ENCODE measurements at places on chromosomes 16 and 17.
A peak's percentile ranks its signal among the peaks of the same experiment; 100 is the strongest.

DNA sequence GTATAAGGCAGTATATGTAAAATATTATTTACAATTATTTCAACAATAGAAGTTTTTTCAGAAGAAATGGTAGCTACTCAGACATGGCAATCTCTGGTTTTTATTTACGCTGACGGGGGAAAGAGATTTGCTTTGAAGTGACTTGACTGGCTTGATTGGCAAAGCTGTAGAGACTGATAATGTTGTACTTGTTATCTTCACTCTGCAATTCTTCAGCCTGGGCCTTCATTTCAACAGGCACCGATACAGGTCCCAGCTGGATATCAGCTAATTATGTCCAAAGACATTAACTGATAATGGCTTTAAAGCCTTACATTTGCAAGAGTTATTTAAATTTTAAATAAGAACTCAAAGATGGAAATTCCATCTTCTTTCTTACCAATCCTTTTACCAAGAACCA is 151.4 kb upstream of the HS3ST3A1 start:
- no peak for DNase-seq

DNA sequence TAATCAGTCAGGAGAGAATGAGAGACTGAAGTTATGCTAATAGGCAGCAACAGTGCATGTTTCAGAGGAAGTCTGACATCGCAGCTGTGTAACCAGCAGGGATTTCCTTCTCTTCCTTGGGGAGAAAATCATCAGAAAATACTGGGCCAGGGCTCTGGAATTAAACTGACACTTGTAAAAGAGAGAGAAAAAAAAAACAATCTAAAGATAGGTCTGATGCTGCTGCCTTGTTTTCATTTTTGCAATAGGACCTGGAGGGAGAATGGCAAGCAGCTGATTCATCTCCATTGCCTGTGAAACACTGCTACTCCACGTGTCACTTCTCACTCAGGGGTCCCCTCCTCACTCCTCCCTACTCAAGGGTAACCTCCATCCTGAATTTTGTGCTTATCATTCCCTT is 17.7 kb upstream of the CORO6 start:
- DNase-seq, result peak; percentile 52

DNA sequence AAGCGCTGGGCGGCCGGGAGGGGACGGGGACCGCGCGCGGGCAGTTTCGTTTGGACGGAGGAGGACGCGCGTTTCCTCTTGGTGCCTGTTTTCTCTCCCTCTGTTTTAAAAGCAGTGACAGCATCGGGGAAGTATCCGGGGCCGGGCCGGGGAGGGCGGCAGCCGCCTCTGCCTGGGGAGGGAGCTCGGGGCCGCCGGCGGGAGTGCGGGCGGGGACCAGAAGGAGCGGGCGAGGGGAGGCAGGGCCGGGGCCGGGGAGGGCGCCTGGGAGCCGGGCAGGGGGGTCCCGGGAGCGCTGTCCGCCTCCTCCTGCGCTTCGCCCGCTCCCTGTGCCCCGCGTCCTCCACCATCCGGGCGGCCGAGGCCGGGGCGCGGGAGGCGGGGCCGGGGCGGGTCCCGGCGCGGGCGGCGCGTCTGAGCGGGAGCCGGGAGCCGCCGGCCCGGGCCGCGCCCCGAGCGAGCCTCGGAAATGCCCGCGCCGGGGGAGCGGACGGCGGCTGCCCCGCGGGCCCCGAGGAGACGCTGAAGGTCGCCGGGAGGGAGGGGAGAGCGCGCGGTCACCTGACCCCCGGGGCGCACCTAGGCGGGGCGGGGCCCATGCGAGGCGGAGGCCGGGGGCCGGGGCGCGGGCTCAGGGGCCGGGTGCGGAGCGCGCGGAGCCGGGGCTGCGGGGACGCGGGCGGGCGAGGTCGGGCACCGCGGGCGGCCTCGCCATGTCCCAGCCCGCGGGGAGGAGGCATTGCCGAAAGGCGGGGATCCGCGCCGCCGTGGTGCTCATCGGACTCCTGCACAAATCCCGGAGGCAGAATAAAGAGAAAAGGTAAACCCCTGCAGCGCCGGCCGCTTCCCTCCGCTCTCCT is 57.3 kb downstream of the RAP1GAP2 start:
- peak; percentile 81 for DNase-seq

- peak; percentile 56 for DNase-seq
Observed at GRCh38 chr17:7982173-7982572, 20.2 kb upstream of the GUCY2D start.

- DNase-seq, result no peak
Observed at GRCh38 chr16:17193566-17194100, 277.1 kb downstream of the XYLT1 start.

DNA sequence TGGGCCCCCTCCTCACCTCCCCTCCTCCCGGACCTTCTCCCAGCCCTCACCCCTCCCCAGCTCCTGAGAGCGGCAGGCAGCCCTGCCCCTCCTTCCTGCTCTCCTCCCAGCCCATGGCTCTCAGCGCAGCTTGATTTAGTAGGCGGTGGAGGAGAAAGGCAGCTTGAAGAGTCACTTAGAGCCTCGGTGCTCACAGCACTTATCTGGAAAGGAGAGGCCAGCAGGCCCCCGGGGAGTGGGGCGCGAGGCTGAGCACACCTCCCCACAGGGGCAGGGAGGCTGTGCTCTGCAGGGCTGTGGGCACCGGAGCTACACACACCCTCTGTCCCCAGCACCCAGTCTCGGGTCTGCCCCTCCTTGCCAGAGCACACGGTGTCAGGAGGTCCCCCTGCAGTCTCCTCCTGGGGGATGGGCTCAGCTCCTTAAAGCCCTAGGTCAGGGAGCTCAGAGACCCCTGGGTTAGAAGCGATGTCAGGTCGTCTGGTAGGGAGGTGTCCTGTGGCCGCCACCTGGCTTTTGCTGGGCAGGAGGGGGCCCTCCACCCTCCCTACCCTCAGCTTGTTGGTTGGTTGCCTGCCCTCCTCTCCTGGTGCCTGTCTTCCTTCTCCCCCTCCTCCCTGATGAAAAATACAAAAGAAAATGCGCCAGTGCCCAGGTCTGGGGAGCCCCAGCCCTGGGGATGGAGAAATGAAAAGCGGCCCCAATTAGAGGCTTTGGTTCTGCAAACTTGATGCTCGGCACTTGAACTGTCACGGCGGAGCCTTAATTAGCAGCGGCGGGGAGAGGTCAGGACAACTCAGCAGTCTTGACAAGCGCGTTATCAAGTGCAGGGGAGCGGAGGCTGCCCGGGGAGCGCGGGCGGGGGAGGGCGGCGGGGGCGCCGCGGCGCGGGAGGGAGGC is 151.1 kb upstream of the GSE1 start:
- peak; percentile 73 for DNase-seq

DNA sequence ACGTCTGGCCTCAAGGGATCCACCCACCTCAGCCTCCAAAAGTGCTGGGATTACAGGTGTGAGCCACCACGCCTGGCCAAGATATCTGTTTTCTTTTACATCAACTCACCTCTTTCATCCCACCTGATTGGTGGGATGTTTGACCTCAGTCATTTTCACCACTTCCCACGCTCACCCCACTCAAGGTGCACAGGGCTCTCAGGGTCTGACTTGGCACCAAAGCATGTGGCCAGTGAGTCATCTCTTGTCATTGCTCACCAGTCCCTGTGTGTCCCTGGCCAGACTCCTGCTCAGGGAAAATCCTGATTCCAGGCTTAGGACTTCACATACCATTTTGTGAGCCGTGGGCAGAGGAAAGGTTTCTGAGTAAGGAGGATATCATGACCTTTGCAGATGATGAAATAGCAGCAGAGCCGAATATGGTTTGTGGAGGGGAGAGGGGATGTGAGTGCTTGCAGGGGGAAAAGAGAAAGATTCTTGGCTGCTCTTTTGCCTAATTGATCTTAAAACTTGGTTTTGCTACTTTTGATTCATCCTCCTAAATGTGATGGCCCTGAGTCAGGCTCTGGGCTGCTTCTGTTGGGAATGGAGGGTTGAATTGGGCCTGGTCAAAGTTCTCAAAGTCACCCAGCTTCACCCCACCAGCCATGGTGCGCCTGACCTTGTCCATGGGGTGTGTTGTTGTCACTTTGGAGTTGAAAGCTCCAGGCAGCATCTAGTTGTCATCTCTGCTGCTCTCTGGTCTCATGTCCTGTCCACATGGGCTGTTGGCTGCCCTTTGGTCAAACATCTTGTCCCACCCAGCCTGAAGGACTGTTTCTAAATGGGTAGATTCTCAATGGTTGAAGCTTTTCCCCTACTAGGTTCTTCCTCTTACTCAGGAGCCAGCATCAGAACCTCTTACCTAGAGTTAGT is 6.0 kb upstream of the KCNH6 start:
- DNase-seq, result peak; percentile 78

DNA sequence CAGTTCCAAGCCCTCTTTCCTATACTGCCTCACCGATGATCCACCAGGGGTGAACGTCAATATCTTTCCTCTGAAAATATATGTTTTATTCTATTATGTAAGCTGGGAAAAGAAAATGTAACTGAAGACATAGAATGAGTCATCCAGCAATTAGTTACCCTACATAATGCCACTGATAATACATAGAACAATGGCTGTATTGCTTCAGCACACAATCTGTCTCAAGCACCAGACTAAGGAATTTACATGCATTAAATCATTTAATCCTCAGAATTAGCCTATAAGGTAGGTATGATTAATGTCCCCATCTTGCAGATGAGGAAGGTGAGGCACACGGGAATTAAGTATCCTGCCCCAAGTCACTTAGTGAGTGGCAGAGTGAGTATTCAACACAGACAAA is 472.8 kb downstream of the TOX3 start:
- no peak for DNase-seq

GRCh38 chr16:49674351-49674851 is 181.5 kb downstream of the ZNF423 start:
- DNase-seq, result no peak

DNA sequence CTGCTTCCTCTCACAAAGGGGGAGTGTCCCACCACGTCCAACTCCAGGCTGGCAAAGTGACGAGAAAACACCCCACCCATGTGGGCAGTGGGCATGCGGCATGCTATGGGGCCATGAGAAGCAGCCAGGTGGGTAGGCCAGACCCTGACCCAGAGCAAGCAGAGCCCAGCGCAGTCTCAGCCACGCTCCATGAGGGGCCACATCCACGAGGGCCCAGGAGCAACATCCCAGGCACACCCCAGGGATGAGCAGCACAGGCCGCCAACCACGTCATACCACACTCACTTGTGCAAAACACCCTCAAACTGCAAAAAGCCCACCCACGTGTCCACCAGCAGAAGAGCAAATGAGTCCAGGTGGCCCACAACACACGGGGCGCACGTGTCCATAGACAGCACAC is 117.0 kb downstream of the ZNF778 start:
- DNase-seq, result no peak

DNA sequence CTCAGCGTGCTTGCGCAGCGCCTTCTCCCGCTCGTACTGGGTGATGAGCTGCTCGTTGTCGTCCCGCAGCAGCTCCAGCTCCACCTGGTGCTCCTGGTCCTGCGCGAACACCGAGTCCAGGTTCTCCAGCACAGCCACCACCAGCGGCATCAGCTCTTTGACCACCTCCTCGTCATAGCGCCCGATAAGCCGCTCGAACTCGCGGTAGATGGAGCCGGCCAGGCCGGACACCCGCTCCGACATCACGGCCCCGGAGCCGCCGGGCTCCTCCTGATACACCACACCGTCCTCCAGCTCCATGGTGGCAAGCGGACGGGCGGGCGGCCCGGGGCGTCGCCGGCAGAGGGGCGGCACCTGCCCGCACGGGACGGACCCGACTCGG is 320 bp downstream of the SPAG9 start:
- DNase-seq, result peak; percentile 43

- DNase-seq, result no peak
Observed at GRCh38 chr17:68210570-68211315, 37.1 kb upstream of the AMZ2 start.

DNA sequence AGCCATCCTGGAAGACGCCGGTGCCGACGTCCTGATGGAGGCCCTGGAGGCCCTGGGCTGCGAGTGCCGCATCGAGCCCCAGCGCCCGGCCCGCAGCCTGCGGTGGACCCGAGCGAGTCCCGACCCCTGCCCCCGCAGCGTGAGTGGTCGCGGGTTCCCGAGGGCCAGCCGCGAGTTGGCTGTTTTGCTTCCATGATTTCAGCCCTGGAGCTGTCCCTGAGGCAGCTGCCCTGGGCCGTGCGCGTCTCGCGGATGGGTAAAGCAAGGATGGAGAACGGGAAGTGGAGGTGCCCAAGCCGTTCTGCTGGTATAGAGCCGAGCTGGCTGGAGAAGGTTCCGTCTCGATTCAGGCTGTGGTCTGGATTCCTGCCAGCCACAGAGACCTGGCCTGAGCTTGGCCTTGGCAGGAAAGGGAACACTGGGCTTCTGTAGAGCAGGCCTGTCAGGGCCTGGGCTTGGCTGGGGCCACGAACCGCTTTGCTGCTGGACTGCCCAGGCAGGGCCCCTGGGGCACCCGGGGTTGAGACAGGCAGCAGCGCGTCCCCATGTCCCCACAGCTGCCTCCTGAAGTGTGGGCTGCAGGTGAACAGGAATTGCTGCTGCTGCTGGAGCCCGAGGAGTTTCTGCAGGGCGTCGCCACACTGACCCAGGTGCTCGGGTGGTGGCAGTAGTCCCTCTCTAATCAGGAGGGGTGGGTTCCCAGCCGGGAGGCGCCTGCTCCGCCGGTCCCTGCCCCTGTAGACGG is 941 bp upstream of the MRPS34 start:
- DNase-seq, result peak; percentile 61

DNA sequence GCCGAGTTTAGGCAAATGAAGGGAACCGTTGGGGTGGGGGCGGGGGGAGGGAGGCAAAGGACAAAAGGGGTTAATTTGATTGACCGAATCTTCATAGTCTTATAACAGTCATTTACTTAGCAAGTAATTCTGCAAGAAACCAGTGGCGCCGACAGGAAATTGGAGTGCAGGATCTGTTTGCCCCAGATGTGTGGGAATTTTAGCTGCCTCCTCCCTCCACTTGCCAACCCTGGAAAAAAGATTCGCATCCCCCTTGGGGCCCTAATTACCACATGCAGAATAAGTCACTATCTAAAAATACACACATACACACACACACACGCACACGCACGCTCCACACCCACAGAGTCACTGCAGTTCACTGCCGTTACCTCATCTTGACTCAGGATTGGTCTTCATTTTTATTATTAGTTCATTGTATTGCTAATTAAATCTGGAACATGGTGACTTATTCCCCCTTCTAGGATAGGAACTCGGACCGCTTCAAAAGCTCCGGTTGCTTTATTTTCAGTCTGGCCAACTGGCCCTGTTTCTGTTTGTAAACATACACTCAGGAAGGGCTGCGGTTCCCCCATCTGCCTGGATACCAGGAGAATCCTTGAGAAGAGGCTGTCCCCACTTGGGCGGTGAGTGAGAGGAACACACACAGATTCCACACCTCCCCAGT is 241.6 kb upstream of the SALL1 start:
- DNase-seq, result peak; percentile 33

DNA sequence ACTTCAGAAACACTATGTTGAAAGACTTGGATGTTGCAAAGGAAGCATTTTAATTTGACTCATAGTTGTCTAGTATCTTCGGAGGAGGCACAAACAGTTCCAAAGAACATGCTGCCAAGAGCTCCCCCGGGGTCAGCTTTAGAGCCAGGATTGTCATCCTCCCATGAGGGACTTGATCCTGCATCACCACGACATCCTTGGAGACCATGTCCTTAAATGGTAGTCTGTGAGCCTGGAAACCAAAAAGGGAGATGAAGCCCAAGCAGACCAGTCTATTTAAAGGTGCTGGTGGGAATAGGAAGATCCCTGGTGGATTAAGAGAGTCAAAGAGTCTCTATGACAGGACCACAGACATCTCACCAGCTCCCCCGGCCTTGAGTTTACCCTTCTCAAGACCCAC is 33.3 kb upstream of the DYNLRB2 start:
- DNase-seq, result no peak
